ENCODE measurements at places on chromosomes 16 and 17.

DNA sequence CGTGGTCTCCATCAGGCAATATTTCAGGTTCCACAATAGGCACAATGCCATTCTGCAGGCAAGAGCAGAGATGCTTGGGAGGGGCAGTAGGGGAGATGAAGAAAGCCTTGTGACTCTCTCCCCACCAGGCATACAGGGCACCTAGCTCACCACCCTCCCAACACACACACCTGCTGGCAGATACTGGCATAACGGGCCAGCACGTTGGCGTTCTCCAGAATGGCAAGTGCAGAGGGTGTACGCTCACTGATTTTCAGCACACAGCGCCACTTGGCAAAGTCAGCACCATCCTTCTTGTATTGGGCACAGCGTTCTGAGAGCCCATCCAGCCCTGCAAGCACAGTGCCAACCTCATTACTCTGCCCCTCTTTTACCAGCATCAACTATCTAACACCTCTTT lies 2.2 kb downstream of the ALDOC start:
- DNase-seq, result no peak

- no peak for DNase-seq
These were observed 374.5 kb upstream of the MON1B start for GRCh38 chr16:76816475-76816874.

DNA sequence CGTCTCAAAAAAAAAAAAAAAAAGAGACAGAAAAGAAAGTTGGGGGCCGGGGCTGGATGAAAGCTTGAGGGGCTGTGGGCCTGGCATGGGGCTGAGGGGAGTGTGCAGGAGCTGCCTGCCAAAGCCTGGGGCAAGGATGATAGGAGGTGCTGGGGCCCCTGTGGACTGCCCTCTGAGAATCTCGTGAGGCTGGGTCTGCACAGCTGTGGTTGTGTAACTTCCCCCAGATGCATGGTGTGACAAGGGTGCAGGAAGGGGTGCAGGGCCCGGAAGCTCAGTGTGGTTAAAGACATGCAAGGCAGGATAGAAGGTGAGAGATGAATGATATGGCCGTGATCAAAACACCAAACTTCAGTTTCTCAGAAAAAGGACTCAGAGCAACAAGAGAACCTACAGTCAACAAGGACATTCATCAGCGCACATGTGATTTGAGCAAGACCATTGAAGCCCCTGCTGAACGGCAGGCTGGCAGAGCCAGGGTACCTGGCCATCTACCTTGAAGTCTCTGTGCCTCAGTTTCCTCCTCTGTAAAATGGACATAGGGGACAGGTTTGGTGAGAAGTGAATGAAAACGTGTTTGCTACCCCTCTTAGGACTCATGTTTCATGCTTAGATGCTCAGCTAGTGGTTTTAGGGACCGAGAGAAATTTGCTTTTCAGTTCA lies 9.6 kb downstream of the IL32 start:
- DNase-seq, result no peak

DNA sequence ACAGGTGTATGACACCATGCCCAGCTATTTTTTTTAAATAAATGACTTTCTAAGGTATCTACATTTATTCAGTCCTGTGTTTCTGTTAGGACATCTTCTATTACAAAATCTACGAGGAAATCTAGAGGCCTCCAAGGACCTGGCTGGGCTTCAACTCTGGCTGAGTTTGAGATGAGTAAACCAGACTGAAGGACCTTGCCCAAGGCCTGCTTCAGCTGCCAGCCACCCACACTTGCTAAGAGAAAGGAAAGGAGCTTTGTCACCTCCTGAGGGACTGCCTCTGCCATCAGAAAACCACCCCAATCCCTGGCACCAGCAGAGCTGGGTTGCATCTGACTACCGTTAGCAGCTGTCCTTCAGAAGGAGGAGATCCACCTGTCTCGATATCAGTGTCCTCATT lies 1.3 kb upstream of the MYO1D start:
- no peak for DNase-seq

DNA sequence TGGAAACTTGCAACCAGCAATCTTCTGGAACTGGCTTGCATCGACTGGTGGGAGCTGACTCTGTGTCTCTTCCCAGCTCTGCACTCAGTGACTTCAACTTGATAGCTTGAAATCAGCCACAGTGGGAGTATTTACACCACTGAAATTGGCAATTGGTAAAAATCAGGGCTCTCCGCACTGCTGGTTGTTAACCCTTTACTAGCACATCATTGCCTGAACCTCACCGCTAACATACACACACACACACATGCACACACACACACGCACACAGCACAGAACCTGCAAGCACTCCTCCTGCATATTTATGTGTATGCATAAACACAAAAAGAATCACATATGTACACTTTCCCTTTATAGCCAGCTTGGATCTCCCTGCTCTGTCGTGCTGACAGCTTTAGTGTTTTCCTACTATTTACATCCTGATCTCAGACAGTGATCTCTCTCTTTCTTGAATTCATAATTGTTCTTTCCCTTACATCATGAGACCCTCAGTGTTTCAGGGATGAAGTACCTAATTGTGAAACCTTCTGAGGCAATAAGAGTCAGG lies 7.9 kb upstream of the TMIGD1 start:
- no peak for DNase-seq

DNA sequence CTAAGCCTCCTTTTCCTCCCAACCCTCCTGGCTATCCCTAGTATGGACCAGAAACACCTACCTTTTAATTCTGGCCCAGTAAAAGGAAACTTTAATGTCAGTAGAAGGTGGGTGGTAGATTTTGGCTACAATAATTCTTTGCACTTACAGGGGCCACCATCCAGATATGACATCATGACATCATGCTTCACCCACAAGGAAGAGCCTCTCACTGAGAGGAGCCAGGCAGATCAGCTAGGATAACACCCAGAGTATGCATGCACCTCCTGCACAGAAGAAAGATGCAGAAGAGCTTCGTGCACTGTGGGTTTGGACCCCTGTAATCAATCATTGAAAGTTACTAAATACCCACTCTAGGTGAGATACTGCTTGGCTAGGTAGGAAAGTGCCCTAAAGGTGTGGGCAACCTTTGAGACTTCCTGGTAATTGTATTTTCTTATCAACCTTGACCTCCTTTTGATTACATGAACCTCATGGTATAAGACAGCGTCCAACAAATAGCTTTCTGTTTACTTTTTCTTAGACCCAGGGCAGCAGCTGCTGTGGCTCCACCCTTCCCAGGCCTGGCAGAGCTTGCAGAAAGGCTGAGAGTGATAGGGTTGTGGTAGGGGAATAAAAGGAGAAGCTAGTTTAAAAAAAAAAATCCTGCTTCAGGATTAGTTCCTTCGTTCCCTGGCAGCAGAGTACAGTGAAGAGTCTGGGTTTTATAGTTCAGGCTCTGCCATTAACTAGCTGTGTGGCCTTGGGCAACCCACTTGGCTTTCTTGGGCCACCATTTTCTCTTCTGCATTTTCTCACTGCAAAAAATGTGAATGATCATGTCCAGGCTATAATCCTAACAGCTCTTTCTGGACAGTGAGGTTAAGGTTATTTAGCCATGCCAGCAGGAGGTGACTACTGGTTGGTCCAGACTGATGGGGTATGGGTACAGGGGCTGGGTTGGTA lies 6.2 kb downstream of the MAP3K14 start:
- DNase-seq, result no peak

- no peak for DNase-seq
These were observed 147.4 kb upstream of the SDK2 start for GRCh38 chr17:73791631-73792030.

DNA sequence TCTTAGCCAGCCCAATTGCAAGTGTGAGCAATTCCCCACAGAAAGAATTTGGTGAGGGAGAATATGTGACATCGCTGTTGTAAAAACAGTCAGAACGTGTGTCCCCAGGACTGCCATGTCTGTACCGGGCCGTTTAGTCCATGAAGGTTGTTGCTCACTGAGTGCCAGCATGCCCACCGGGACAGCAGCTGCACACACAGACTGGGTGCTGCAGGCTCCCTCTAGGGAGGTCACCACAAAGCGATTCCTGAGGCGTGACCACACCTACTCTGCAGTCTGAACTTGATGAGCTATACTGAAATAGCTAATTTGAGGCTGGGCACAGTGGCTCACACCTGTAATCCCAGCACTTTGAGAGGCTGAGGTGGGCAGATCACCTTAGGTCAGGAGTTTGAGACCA lies 44.1 kb upstream of the ADORA2B start:
- no peak for DNase-seq

GRCh38 chr16:13448346-13448745 lies 471.6 kb upstream of the ERCC4 start:
- no peak for DNase-seq

- peak; percentile 13 for DNase-seq
These were observed 13.5 kb downstream of the PSMD7 start for GRCh38 chr16:74309789-74310781.

- no peak for DNase-seq
These were observed at the start of gene CUEDC1 for GRCh38 chr17:57955183-57955931. Gene CUEDC1, minus strand, starts transcription at chr17:57955412. Its CDS starts 69,848 bp downstream, at chr17:57885564.

GRCh38 chr17:57655553-57655952 lies 89.5 kb downstream of the CCDC182 start:
- no peak for DNase-seq

- no peak for DNase-seq
These were observed 88.5 kb upstream of the HNF1B start for GRCh38 chr17:37833237-37833859.

DNA sequence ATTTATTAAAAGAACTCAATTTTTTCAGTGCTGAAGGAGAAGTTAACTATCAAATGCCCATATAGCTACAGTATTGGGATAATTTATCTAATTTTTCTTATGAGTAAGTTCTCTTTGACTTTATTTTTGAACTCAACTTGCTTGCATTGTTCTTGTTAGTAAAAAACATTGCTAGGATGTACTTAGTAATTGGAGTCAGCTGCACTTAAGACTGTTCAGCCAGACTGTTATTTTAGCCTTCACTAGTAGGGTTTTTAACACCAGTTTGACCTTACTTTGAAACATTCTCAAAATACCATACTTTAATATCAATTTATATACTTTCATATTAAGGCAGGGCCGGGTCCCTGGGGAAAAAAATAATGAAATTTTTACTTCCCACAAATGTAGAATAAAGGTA lies 256.6 kb upstream of the TBX2 start:
- no peak for DNase-seq

- DNase-seq, result no peak
These were observed 337.7 kb downstream of the TOX3 start for GRCh38 chr16:52209227-52209626.

- DNase-seq, result no peak
These were observed 22.7 kb upstream of the ATP2A3 start for GRCh38 chr17:3986939-3987335.

GRCh38 chr16:85428168-85428898 lies 184.8 kb upstream of the GSE1 start:
- DNase-seq, result no peak

GRCh38 chr17:19362277-19363113 lies at the start of gene B9D1:
Gene B9D1, minus strand, starts transcription at chr17:19362723. Its CDS starts 154 bp downstream, at chr17:19362569.
- DNase-seq, result peak; percentile 78

GRCh38 chr16:53768167-53768566 lies 64.2 kb downstream of the FTO start:
- DNase-seq, result no peak

DNA sequence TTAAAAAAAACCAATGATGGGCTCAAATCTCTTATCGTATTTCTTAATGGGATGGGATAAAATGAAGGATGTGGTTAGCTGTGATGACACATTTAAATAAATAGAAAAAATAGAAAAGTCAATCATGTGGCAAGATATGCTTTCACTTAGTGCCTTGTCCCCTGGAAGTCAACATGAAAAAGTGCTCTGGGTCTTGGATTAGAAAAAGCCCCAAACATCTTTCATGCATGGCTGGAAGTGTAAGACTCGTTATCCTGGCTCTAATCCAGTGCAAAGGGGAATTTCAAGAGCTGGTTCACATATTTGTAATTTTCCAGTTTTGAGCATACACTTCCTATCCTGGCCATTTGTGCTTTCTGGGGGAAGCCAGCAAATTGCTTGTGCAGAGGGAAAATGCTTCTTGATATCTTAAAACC lies 160.9 kb downstream of the MAP2K6 start:
- peak; percentile 72 for DNase-seq

DNA sequence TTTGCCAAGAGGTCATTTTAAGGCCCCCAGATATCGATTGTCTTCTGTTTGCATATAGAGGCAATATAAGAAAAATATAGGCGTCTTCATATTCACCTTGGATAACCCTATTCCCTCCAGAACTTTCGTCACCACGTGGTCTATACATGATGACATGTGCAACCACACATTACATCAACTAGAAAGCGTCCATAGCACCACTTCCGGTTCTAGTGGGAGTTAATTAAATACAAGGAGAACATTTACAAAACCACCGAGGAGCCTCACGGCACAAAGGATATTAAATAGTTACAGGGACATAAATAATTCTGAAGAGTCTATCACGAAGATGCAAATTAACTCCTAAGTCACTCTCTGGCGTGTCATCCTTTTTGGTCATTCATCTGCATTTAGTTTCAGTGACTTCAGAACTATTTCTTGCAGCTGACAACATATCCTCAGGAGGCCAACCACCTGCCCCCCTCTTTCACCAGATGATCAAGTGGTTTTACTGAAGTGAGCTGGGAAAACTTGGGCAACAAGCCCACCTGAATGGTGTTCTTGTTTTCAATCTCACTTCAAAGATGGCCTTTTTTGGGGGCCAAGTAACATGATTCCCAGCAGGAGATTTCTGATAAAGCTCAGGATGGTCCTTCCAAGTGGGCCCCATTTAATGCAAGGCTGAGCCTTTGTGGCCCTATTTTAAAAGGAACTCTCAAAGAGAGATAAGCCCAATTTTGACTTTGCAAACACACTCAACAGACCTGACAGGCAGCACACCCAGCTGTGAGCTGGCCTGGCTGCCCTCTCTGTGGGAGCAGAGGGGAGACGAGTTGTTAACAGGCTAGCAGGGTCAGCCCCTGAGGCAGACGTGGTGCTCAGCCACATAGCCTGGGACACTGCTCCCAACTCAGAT lies 15.3 kb downstream of the CMTM3 start:
- peak; percentile 75 for DNase-seq

DNA sequence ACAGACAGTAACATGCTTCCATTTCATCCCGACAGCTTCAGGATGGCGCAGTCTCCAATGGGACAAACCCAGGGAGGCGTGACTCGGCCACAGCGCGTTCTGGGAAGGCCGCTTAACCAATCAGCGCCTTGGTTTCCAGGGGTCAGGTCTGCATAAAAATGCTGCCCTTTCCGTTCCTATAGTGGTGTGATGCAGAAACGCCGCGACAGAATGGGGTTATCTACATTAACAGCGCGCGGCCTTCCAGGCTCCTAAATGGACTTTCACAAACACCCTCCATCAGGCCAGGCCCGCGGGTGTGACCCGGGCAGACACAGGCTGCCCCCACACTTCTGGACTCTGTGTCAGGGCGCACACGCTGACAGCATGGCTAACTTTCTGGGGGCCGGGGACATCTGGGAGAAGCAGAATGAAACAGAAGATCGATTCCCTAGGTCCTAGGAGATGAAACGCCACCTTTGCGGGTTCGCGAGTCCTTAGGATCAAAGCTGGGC lies 792 bp downstream of the TMEM231 start:
- peak; percentile 65 for DNase-seq

DNA sequence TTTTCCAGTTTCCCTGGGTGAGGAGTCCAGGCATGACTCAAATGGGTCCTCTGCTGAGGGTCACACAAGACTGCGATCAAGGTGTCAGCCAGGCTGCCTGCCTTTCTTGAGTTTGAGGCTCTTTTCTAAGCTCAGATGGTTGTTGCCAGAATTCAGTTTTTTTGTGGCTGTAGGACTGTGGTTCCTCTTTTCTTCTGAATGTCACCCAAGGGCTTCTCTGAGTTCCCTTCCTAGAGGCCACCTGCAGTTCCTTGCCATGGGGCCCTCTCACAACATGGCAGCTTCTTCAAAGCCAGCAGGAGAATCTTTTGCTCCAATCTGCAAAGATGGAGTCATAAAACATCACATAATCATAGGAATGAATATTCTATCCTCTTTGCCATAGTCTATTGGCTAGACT lies 17.5 kb downstream of the LIMD2 start:
- no peak for DNase-seq
